ENCODE measurements at places on chromosomes 13 and 19. TPM values are rescaled to one million over a fixed set of nuclear protein-coding genes. Genes with fewer than 3 reads are reported as not detected.

Gene ZNF613
- 8.9 TPM for total RNA-seq

Gene HSPB6
- total RNA-seq, result 0.22 TPM

Gene ZNF101
- 8.3 TPM for total RNA-seq

Gene CD209
- not detected for total RNA-seq

Gene UBE2L5
- total RNA-seq, result not detected

Gene C19orf85
- not detected for total RNA-seq

- peak; percentile 54 for DNase-seq
Observed at GRCh38 chr13:28819735-28820098, 422 bp upstream of the MTUS2 start.

- peak; percentile 36 for DNase-seq
Observed at GRCh38 chr19:12880551-12881171, 588 bp downstream of the DNASE2 start.

DNA sequence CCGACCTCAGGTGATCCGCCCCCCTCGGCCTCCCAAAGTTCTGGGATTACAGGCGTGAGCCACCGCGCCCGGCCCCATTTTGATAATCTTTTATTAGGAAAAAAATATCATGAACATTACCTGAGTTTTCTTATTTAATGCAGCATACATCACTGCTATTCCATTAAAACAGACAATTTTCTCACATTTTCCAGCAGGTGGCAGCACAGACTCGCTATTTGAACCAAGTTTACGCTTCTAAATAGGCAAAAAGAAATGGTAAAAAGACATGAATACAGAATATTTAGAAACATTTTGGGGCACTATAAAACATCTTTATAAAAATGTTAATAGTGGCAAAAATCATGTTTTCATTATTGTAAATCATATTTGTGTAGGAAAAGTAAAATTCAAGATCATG lies 903.1 kb downstream of the SLITRK6 start:
- DNase-seq, result peak; percentile 56

DNA sequence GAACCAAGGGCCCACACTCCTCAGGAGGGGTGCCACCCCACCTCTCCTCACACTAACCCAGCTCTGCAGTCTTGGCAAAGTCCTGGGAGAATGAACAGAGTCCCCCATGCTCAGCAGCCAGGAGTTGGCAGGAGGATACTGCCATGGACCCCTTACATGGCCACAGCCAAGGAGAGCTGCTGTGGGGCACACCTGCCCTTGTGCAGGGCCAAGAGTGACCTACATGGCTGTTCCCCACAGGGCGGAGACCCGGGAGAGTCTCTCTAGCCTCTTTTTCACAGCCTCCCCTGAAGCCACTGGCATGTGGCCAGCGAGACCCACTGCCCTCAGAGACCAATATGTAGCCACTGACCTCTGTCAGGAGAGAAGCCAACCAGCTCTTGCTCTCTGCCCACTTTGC lies 45.9 kb upstream of the VSTM2B start:
- no peak for DNase-seq

- no peak for DNase-seq
Observed at GRCh38 chr19:46848389-46848788, 2.3 kb downstream of the AP2S1 start.

- DNase-seq, result no peak
Observed at GRCh38 chr19:30676990-30677679, 305.0 kb downstream of the ZNF536 start.

GRCh38 chr13:21871382-21871781 lies 200.5 kb downstream of the FGF9 start:
- no peak for DNase-seq

DNA sequence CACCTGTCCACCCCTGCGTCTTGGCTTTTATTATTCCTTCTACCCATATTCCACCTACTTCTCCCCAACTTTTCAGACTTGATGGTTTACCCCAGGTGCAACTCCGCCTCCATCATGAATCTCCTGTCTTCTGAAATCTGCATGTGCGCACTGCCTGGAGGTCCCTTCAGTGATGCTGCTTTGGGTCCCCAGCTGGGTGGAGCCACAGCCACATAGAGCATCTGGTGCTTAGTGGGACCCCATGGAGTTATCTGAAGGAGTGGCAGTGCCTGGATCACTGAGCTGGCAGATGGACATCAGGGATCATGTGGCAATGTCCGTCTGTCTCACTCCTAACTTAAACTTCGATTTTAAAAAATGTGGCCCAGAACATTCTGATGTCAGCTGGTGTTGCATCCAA lies 13.5 kb downstream of the ZNF536 start:
- DNase-seq, result no peak

DNA sequence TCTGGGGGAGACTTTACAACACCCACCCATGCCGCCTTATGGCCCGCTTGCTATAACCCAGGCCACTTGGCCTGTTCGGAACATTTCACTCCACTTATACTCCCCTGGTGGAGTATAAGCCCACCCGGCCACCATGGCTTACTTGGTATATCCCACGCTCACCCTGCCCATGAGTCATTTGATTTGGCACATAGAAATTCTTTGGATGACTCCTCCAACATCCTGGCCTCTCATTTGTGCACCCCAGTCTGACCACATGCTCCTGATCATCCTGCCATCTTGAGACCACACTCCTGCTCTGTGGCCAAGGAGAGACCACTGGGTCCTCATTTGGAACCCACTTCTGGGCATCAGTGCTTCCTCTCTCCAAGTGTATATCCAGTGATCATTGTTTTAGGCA lies 5.2 kb downstream of the SPACA6 start:
- DNase-seq, result peak; percentile 40

DNA sequence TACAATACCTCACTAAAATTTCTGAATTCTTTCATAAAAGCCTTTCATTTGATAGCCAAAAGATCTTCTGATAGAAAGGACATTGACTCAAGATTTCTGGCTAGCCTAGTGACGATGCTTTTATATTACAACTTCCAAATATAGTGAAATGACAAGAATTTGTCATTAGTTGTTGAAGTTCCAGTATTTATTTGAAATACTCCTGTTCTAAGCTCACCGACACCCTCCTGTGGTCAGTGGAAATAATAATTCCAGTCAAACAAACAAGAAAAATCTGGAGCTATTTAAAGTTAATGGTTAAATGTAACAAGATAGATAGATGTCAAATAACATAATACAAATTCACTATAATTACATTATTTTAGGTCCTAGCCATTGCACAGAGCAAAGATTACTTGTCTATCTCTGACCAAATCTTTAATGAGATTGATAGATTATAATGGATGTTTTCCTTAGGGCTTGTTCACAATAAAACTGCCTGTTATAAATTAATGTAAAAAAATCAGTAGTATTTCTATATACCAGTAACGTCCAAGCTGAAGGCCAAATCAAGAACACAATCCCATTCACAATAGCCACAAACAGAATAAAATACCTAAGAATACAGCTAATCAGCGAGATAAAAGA lies 195.5 kb downstream of the RGCC start:
- DNase-seq, result peak; percentile 82

DNA sequence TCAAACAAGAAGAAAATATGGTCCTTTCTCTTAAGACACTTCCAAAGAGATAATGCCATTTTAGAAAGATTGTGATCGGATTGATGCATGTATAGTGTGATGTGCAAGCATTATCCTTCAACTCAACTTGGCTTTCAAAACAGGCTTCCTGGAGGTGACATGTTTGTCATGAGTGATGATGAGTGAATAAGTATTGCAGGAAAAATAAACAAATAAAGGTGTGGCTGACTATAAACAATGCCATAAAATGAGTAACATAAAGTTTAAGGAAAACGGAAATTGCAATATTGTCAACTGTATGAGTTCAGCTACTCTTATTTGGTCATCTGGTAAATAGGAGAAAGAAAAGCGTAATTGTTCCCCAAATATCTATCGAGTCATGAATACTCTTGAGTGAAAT lies 1283.7 kb downstream of the PCDH9 start:
- DNase-seq, result no peak

- no peak for DNase-seq
Observed at GRCh38 chr19:43720936-43721335, 5.1 kb downstream of the IRGC start.

- no peak for DNase-seq
Observed at GRCh38 chr19:40555978-40556689, 20.5 kb upstream of the SHKBP1 start.

DNA sequence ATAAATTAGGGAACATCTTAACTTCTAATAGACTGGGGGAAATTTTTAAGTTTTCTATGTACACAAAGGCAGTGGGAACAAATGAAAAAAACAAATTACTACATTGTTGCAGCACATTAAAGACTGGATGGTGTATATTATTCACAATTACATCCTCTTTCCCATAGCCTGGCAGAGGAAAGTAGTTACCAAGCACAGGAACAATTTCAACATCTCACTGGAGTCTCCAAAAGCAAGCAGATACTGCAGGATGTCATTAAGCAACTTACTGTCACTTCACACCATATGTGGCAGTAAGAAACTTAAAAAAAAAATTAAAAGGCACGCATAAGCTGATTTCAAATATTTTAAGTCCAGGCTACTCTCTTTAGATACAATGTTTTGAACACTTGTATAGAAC lies 6.4 kb upstream of the EFNB2 start:
- DNase-seq, result no peak

DNA sequence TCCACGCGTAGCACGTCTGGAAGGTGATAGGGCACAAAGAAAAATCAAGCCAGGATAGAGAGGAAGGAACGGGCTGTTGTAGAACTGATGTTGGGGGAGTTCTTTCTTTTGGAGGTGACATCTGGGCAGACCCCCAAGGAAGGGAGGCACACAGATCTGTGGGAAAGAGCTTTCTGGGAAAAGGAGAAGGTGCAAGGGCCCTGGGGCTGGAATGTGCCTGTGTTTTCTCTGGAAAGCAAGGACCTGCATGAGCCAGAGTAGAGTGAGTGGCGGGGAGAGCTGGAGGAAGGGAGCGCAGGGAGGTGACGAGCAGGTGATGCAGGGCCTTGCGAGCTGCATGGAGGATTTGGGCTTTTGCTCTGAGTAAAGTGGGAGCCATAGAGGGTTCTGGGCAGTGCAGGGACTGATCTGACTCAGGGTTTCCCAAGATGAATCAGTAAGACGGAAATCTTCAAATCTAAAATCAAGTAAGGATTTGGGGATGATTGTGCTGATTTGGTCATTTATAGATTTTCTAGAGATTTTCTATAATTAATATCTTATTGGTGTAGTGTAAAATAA lies 30.8 kb downstream of the SMARCA4 start:
- no peak for DNase-seq

DNA sequence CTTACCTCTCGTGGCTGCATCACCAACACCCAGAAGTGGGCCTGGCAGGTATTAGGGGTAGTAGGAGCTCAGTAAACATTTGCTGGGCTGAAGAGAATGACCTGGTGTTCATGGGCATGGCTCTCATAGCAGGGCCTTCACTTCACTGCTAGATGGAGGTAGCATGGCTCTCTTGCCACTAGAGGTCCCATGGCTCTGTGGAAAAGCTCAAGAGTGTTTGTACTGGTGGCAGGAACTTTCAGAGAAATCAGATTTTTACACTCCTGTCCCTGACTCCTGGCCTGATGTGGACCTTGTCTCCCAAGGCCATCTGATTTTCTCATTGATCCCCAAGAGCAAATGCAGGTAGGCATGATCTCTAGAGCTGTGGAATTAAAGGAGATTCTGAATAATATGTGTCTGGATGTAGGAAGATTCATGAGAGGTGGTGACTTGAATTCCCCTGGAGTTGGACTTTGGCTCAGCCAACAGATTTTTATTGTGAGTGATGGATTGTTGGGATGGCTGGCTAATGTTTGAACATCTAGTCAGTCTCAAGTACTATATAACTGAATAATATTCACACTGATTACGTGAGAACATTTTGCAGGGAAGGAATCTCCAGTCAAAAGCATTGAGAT lies 5.7 kb downstream of the ZNF574 start:
- DNase-seq, result peak; percentile 77

GRCh38 chr19:55230329-55230728 lies 1.8 kb upstream of the TMEM86B start:
- DNase-seq, result no peak

GRCh38 chr13:97934590-97934989 lies 18.9 kb upstream of the IPO5 start:
- no peak for DNase-seq

DNA sequence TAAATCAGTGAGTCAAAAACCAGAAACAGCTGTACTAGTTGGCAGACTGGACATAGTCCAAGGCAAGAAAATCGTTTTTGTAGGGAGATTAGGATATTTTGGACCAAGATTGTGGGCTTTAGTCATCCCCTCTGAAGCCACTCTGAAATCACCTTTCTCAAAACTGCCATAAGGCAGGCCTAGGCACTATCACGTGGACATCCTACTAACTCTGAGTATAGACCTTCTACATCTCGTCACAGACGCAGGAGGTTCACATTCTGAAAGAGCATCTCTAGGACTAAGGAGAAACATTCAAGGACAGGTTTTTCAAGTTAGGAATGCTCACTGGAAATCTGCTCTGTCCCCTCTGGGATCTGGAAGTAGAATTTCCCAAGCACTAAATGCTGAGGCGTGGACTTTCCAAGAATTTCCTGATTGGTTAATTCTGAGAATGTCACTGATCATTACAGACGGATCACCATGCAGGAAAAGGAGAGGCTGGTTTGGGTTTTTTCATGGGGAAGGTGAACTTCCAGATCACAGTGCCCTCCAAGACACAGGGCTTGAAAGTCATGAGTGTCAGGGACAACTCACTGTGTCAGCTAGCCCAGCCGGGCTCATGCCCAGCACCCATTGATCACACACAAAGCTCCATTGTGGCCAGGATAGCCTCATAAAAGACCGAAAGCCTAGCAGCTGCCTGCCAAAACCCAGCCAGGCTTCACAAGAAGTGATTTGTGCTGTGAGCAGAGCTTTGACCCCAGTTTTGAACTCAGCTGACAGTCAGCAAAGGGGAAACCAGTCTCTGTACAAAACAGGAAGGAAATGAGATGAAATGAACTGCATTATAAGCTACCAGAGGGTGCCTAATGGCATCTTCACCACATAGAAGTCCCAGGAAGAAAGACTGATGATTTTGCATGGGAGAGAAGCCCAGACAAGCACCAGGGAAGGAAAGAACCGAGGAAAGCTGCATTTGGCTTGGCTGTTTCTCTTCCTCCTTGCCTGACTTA lies 2.7 kb upstream of the RUBCNL start:
- DNase-seq, result peak; percentile 23

GRCh38 chr13:92682832-92683517 lies 543.6 kb upstream of the GPC6 start:
- no peak for DNase-seq

DNA sequence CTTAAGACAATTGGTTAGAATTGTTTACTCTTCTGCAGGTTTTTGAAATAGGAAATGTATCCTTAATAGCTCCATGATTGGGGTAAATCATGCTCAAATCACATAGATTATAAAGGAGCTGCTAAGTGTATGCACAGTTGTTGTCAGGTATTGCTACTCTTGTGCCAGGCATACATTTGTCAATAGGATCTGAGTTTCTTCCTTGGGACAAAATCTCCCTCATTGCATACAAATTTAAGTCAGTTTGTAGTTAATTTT lies 109.3 kb upstream of the MLNR start:
- peak; percentile 13 for DNase-seq

DNA sequence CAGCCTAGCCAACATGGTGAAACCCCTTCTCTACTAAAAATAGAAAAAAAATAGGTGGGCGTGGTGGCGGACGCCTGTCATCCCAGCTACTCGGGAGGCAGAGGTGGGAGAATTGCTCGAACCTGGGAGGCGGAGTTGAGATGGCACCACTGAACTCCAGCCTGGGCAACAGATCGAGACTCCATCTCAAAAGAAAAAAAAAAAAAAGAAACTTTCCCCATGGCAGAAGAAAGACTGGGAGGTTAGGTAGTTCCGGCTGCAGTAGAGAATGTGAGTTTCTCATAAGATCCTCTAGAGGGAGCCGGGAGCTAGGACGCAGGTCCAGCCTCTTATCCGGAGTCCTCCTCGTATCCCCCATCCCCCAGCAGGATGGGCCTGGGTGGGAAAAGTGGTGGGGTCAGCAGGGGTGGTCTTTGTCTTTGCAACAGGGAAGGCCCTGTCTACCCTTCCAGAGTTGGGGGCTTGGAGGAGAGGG lies 13.2 kb upstream of the CREB3L3 start:
- peak; percentile 77 for DNase-seq

Measured in lung microvascular endothelial cell (primary cell).